Pulmonary artery endothelial cell (primary cell): ENCODE measurements at places on chromosomes 5 and 9. TPM values are rescaled to one million over a fixed set of nuclear protein-coding genes. Genes with fewer than 3 reads are reported as not detected.

The ANKRD20A1 gene
- total RNA-seq: 1.3 and 1.6 TPM in 2 replicates

The TTC16 gene
- not detected in 2 replicates for total RNA-seq

The IL4 gene
- not detected in 2 replicates for total RNA-seq

The FKTN gene
- total RNA-seq: 15.8 and 21.4 TPM in 2 replicates

The OLFM1 gene
- 0.13 and 0.46 TPM in 2 replicates for total RNA-seq

The SPATA6L gene
- total RNA-seq: 1.5 and 2.5 TPM in 2 replicates

The PTRH1 gene
- 30.0 and 40.4 TPM in 2 replicates for total RNA-seq

The PCDHA11 gene
- total RNA-seq: 0.04 and 0.07 TPM in 2 replicates

The AQP3 gene
- 0.20 and 0.78 TPM in 2 replicates for total RNA-seq

The FUT7 gene
- not detected in 2 replicates for total RNA-seq

The GPR150 gene
- total RNA-seq: 0.20 and 0.32 TPM in 2 replicates

The NMUR2 gene
- total RNA-seq: not detected in 2 replicates

The CCDC187 gene
- total RNA-seq: not detected in 2 replicates

The TMEM171 gene
- 12.0 and 15.4 TPM in 2 replicates for total RNA-seq
